ENCODE measurements at places on chromosomes 7 and 10.

GRCh38 chr10:95517536-95518454, 43.4 kb downstream of the SORBS1 start:
- no peak for DNase-seq

- peak; percentile 29 for DNase-seq
Observed at GRCh38 chr7:2527505-2528467, 8.2 kb downstream of the LFNG start.

DNA sequence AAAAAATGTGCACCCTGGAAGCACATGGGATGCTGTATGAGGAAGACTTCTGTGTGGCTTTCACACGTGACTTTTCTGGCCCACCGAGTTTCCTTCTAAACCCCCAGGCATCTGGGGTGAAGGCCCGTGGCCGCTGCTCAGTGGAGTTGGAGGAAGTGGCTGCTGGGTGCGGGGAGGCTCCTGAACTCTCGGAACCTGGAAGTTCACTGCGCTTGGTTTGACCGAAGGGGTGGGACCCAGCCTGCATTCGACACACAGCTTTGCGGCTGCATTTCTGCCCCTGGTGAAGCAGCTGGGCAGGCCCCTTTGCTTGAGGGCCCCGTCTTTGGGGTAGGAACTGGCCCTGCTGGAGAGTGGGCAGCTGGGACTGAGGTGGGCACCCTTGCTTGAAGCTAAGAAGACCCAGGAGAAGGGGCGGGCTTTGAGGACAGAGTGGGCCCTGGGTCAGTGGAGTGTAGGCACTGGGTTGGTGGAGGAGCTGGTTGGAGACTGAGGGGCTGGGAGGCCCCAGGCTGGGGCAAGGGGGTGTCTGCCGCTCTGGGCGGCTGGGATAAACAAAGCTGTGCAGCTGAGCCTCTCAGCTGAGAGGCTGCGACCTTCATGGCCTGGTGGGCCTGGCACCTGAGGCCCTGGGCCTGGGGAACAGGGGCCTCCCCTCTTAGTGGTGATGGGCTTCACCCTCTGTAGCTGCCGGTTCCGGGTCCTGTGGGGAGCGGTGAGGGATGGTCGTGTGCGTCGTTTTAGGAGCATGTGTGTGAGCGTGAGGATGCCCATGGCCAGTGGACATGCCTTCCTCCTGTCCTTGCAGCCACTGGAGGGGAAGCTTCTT, 78.0 kb downstream of the INPP5A start:
- DNase-seq: peak; percentile 24

GRCh38 chr10:34753014-34753757, 61.9 kb downstream of the PARD3 start:
- no peak for DNase-seq

- DNase-seq: no peak
Observed at GRCh38 chr10:34297541-34298345, 517.4 kb downstream of the PARD3 start.

- DNase-seq: no peak
Observed at GRCh38 chr10:133474027-133474426, 20.3 kb downstream of the SCART1 start.

GRCh38 chr10:62912086-62912485, 95.9 kb upstream of the EGR2 start:
- no peak for DNase-seq

GRCh38 chr10:72719941-72720592, 28.1 kb downstream of the MCU start:
- DNase-seq: no peak

- DNase-seq: peak; percentile 11
Observed at GRCh38 chr10:86361156-86362128, 5.2 kb downstream of the GRID1 start.

GRCh38 chr7:95723583-95724180, 48.7 kb upstream of the DYNC1I1 start:
- DNase-seq: peak; percentile 37

DNA sequence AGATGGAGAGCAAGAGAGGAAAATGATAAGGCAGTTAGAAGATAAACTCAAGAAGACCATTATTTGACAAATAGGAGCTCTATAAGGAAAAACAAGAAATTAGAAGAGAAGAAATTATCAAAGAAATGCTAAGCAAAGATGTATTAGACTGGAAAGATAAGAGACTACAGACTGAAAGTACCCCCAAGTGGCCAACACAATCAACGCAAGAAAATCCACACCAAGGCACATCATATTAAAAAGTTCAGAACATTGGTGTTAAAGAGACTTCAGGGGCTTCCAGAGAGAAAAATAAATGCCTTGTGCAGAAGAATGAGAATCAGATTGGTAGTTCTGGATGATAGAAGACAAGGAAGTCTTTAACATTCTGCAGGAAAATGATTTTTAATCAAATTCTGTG, 46.0 kb downstream of the SH2D4B start:
- no peak for DNase-seq

DNA sequence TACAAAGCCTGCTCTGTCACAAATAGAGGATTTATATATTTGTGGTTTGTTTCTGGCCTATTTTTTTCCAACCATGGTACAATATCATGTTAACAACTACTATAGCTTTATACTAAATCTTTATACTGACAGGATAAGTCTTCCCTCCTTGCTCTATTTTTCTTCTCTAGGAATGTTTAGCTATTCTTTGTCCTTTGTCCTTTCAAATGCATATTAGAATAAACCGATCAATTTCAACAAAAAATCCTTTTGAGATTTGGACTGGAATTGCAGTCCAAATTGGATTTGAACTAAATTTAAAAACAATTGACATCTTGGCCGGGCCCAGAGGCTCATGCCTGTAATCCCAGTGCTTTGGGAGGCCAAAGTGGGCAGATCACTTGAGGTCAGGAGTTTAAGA, 39.2 kb upstream of the CTTNBP2 start:
- no peak for DNase-seq

- DNase-seq: peak; percentile 64
Observed at GRCh38 chr7:128827248-128827958, 2.8 kb upstream of the FLNC start.

DNA sequence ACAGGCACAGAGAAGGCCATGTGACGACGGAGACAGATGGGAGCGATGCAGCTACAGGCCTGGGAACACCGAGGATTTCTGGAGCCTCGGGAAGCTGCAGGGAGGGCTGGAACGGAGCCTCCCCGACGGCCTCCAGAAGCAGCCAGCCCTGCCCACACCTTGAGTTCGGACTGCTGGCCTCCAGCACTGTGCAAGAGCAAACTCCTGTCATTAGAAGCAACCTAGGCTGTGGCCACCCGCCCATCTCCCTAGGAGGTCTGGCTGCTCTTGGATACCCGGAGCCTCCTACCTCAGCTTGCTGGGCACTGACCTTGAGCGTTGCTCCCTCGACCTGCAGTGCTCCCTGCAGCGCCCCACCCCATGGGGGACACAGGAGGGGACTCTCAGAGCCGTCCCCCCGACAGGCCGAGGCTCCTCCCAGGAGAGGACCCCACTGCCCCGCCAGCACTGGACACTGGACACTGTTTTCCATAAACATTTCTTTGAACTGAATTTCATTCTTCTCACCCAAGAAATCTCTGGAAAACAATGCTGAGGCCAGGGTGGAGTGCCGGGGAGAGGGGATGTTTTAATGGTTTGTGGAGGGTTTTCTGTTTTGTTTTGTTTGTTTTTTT, 22.5 kb upstream of the TNRC18 start:
- DNase-seq: peak; percentile 26

DNA sequence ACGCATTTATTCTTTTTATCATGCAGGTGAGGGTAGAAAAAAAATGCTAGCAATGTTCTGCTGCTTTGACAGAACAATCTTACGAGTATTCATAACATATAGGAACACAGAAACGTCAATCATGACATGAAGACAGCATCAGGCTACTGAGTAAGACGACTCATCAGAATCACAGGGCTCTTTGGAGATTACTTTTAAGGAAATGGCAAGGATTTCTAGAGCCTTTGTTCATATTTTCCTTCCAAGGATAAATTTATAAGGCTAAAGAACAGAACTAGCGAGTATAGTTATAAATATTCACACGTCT, 39.8 kb upstream of the DNAJC1 start:
- no peak for DNase-seq

DNA sequence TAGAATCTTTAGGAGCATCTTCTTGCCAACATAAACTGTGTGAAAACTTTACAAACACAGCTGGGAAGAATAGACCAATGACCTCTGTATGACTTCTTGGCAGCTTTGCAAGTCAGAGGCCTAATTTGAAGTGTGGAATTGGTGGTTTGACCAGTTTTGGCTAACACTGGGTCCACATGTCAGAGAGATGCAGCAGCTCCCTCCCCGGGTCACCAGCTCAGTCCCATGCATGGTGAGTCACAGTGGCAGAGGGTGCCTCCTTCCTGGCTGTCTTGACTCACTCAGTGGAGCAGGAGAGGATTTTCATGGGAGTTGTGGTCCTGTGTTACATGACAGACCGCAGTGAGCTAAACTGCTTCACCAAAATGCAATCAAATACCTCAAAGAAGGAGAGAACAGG, 8.2 kb upstream of the STARD3NL start:
- DNase-seq: peak; percentile 80

DNA sequence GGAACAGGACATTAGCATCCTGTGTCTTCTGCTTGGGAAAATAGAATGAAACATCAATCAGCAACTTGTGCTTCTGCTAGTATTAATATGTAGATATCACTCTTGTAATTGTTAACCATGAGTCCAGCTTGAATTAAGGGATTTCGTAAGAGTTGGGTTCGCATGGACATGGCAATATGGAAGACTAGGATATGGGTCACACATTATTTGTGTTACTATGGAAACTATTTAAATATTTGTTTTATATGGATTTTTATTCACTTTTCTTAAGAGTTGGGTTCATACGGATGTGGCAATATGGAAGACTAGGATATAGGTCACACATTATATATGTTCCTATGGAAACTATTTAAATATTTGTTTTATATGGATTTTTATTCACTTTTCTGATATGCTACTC, 24.5 kb downstream of the TNPO3 start:
- no peak for DNase-seq

- DNase-seq: no peak
Observed at GRCh38 chr10:494556-494955, 194.9 kb downstream of the DIP2C start.

GRCh38 chr10:8873310-8873709, 818.8 kb downstream of the GATA3 start:
- no peak for DNase-seq

- no peak for DNase-seq
Observed at GRCh38 chr7:95316588-95316987, 7.7 kb downstream of the PON1 start.

GRCh38 chr7:86706406-86706805, 62.7 kb downstream of the GRM3 start:
- no peak for DNase-seq

DNA sequence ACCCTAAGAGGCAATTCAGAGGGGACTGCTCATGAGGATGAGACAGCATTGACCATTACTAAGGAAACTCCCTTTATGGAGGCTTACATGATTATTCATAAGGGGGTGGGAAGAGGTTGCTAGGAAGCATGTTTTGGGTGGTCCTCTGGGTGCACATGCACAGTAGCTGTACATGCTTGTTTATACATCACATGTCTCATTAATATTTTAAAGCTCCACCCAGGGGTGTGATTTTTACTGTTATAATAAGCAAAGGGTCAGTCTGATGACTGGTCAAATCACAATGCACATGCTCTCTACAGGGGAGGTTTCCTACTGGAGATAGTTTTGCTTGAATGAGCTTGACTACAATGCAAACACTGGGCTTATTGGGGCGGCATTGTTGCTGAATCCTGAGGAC, 23.8 kb upstream of the PPP1R9A start:
- DNase-seq: no peak

- DNase-seq: no peak
Observed at GRCh38 chr10:96304230-96304629, at the start of gene DNTT. TSS of gene DNTT (plus strand) at chr10:96304434. CDS start at chr10:96304498, 64 bp downstream.

GRCh38 chr7:18345641-18346234, 149.8 kb upstream of the HDAC9 start:
- peak; percentile 73 for DNase-seq

- peak; percentile 95 for DNase-seq
Observed at GRCh38 chr7:30752979-30753378, 1.0 kb downstream of the INMT start.

DNA sequence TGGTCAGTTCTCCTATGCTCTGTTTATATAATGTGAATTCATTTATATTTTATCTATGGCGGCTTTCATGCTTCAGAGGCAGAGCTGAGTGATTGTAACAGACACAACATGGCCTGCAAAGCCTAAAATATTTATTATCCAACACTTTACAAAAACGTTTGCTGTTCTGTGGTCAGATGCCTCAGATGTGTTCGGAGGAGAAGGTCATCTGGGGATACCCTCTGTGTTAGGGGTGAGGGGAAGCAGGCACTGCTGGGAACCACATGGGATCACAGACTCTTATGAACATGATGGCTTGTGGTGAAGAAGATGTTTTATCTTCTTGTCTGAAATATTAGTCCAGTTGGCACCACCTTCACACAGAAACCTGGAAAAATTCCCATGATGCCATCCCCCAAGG, 203.4 kb downstream of the PHTF2 start:
- no peak for DNase-seq

DNA sequence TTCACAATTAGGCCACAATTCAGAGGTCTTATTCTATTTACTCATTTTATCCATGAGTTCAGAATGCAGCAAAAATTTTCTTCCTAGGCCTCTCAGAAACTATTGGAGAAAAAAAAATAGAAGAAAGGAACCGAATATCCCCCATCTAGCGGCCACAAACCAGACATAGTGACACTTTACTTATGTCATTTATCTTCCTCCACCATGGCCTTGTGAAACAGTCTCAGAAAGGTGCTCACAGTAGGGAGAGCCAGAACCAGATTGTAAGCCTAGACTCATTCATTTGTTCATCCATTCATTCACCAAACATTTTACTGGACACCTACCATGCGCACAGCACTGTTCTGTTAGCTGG, 16.0 kb downstream of the CREB3L2 start:
- DNase-seq: no peak

DNA sequence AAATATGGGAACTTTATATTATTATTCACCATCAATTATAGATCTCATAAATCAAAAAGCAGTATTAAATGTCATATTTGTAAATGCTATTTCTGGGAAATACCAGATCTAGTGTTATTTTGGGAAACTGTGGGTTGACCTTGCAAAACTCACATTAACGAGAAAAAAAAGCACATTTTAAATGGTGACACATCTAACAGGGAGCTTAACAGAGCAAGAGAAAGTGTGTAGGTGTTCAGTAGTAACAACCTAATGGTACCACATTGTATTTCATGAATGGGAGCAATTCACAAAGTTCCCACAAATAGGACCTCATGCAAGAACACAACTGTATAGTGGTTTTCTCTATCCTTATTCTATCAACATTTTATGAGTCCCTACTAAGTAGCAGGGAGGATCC, 26.2 kb upstream of the HDAC9 start:
- DNase-seq: no peak
